ENCODE measurements at places on chromosomes 3 and 15.
A peak's percentile ranks its signal among the peaks of the same experiment; 100 is the strongest.

DNA sequence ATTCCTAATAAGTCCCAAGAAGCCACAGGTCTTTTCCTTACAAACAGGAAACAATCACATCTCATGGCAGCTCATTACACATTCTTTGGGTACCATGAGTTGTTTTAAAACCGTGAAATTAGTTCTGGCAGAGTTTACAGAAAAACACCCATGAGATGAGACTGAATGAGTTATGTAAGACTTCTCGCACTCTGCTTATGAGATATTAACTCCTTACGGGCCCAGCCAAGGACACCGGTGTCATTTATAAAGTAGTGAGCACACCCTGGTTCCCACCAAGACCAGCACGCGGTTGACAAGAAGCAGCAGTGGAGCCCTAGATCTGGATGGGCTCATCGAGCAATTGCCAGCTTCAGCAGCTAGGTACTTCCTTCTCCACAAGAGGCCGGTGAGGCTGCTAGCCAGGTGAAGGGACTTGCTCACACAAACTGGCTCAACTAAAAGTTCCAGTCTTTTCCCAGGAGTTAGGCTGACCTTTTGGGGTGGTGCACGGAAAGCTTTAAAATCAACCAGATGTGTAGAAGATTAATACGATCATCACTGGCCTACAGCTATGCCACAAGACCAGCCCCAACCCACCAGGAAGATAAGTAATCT is 318.6 kb upstream of the ICE2 start:
- DNase-seq, result no peak

- no peak for DNase-seq
Observed at GRCh38 chr3:44476963-44477311, 533 bp downstream of the ZNF445 start.

GRCh38 chr3:58996730-58997129 is 53.1 kb downstream of the CFAP20DC start:
- no peak for DNase-seq

- no peak for DNase-seq
Observed at GRCh38 chr15:27730868-27731267, 368.2 kb downstream of the OCA2 start.

- DNase-seq, result no peak
Observed at GRCh38 chr3:168802766-168803165, 707.0 kb upstream of the GOLIM4 start.

DNA sequence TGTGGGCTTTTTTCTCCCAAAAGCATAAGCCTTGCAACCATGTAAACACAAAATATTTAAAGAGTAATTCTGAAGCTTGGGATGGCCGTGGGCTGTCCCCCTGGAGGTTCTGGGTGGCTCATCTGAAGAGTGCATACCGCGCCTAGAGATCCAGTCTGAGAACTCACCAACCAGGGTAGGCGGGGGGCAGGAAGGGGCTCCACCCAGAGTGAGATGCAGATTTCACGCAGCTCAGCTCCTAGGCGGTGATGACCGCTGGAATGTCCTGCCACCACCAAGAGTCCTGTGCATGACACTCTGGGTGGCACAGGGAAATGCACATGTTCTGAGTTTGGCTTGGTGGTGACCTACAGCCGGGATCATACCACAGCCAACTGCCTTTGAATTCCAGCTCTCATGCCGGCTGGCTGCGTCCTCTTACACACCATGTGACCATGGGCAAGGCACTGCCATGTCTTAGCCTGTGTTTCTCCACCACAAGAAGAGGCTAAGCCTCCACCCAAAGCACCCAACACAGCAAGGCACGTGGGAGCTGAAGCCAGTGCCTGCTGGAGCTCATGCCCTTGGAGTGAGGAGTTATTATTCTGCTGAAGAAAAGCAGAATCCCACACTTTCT is 125.1 kb upstream of the IQSEC1 start:
- no peak for DNase-seq

- no peak for DNase-seq
Observed at GRCh38 chr15:29969562-29970401, 113.0 kb upstream of the GOLGA8J start.

- peak; percentile 82 for DNase-seq
Observed at GRCh38 chr15:56244038-56244810, 545 bp upstream of the RFX7 start.

DNA sequence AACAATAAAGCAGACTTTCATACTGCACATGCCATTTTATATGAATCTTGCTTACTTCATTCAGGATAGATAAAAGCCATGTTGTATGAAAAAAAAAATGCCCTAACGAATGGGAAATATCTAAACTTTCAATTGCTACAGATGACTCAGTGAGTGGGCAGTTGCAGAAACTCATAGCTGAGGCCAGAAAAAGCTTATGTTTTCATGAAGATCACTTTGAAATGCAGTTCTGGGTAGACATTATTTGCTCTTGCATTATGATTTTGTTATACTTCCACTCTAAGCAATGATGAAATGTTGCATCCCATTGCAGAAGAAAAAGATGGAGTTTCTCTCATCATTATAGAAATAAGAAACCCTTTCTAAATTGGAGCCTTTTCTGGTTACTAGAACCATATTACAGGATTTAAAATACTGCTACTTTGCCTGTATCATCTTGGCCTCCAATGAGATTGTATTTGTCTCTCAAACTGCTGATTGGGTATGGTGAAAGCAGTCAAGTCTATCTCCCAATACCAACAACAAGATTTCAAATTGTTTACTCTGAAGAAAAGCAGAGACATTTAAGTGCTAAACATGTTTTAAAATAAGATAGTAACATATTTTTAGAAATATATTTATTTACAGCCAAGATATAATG is 17.0 kb downstream of the PEAK1 start:
- DNase-seq, result no peak

GRCh38 chr3:4995500-4996053 is 16.3 kb downstream of the BHLHE40 start:
- DNase-seq, result no peak

- DNase-seq, result no peak
Observed at GRCh38 chr15:90763366-90764099, 46.4 kb downstream of the BLM start.

All from NCI-H2227 treated with DMSO at 0.1 percent for 48 hours (cell line).